ENCODE measurements at places on chromosomes 4 and X.

DNA sequence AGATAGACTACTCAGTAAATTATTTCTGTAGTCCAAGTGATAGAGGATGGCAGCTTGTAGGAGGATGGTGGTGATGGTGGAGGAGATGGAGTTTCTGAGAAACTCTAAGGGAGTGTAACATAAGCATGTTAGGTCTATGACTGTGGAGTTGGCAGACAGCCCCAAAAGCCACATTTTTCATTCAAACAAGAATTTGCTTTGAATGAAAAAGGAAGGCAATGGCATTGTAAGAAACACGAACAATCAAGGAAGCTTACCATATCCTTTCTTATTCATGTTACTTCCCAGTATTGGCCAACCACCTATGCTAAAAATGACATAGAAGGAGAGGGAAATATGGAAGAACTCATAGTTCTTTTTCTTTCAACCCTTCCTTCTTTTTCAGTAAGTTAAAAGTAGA lies 18.7 kb upstream of the SEC24B start:
- DNase-seq, result no peak

DNA sequence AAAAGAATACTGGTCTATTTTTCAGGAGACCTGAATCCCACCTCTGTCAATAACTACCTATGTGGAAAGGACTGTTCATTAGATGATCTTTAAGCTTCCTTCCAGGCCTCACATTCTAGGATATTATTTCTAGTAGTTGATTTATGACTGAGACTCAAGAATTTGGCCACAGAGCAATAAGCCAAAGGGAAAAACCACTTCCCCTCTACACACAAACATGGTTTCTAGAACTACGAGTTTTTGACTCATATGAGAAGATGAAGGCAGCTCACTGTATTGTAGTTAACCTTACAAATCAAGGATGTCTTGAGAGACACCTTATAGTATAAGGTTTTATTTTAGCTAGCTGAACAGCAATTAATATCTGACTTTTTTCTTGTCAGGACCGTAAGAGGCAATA lies 36.9 kb upstream of the GDPD2 start:
- DNase-seq, result no peak

DNA sequence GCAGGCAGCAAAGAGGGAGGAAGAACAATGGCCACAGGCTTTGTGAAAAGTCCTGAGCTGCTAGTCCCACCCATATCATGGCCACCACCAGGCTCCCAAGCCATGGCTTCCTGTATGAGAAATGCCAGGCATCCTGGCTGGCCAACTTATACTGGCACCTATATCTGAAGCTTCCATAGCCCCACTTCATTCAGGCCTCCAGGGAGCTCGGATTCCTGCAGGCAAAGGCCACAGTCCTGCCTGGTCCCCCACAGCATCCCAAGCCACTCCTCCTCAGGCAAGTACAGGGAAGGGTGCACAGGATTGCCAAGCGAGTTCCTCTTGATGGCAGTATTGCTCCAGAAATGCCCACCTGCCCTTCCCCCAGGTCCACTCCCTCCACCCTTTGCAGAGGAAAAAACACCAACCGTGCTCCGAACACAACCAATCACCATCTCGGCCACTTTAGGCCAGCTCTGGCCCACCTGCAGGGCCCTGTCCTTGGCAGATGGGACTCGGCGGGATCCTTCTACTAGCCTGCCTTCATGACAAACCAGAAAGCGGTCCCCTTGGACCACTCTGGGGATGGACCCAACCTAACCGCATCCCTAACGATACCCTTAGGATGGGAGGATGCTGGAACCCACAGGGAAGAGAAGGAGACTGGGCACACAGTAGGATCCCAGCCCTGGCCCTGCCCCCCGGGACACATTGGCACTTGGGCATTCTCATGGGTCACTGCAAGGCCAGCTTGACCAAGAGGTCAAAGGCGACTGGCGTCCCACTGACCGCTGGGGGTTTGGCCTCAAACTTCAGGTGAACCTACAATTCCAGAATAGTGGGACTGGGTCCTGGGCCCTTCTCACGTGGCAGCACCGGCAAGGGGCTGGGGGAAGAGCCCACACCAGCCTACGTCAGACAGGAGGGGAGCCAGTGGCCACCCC lies 220.4 kb upstream of the AGTR2 start:
- DNase-seq, result no peak

DNA sequence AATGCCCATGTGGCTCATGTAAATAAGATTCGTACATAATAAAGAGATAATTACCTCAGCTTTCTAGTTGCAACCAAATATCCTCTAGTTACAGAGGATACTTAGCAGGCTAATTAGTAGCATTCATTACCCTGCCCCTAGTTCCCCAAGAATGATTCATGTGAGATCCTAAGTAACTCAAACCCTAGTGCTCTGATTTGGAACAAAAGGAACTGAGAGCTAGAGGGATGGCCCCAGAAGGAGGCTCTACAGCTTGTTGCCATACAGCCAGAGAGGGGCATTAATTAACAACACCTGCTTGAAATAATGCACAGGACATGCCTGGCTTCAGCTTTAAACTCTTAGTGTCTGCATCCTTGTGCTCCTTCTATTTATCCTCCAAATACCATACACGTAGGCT lies 32.6 kb upstream of the CBR4 start:
- DNase-seq, result no peak

DNA sequence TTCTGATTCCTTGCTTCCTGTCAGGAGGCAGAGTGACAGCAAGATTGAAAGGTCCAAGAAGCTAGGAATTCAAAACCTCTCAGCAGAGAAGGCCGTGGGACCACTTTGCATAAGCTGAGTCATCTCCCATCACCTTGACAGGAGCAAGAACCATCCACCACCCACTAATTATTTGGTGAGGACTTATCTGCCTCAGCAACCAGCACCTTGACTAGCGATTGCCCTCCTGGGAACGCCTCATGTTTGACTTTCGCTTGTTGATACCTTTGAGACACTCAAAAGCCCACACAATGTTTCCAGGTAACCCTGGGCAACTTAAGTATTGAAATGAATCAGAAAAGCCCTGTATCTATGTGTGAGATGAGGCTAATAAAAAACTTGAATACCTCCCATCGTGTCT lies 233.5 kb upstream of the GYPA start:
- DNase-seq, result no peak

DNA sequence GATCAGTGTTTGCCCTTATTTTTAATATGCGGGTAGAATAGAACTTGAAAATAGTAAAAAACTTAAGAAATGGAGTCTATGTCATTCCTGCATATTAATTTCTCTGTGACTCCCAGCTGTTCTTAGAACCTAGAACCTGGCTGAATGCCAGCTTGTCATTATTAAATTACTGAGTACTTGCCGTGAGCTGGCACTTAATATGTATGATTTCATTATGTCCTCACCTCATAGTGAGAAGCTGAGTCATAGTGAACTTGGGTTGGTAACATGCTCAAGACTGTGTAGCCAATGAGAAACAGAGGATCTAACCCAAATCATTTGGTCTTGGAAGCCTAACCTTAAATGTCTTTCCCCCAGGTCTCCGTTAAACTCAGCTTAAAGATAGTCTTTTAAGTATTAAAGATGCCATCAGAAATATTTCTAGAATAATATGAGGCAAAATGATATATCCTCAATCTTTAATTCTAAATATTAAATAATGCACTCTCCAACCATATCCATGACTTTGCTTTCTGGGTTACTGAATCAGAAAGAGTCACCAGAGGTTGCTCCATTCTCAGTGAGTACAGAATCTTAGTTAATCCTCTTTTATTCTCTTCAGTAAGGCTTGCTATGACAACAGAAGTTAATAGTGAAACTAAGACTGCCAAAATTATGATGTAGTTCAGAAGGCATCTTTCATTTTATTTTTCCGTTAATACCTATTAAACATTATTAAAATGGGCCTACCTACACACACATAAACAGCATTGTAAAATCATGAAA lies 58.6 kb upstream of the TLL1 start:
- DNase-seq, result no peak

DNA sequence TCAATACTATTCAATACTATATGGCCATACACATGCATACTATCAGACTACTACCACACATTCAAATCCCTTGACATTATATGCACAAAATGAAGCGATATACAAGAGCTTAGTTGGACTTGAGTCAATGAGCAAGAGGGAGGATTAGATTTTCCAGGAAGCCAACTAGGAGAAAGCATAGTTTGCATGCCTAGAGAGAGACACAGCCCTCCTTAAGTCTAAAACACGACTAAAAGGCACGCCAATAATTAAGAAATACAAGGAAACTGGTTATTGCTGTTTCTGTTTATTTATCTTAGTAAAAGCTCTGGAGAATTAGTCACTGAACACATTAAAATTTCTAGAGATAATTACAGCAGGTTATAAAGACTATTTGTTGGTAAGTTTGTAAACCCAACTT lies 21.8 kb downstream of the MBNL3 start:
- DNase-seq, result no peak

DNA sequence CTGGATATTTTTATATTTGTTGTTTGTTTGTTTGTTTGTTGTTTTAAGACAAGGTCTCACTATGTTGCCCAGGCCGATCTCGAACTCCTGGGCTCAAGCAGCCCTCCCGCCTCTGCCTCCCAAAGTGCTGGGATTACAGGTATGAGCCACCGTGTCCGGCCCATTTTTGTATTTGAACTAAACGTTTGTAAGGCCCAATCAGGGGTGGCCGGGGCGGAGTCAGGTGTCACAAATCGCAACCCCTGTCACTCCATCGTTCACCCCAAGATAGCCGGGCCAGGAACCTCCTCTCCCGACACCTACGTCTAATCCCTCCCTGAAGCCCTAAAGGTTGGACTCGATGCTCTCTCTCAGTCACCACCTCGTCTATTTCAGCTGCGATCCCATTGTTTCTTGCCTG lies 722 bp upstream of the EFHC2 start:
- peak; percentile 33 for DNase-seq

- no peak for DNase-seq
These were observed 17.7 kb upstream of the STIM2 start for GRCh38 chr4:26842911-26843310.

- no peak for DNase-seq
These were observed 11.9 kb downstream of the PSAPL1 start for GRCh38 chr4:7422898-7423180.

- DNase-seq, result no peak
These were observed 3.0 kb downstream of the PDLIM3 start for GRCh38 chr4:185532293-185532692.

DNA sequence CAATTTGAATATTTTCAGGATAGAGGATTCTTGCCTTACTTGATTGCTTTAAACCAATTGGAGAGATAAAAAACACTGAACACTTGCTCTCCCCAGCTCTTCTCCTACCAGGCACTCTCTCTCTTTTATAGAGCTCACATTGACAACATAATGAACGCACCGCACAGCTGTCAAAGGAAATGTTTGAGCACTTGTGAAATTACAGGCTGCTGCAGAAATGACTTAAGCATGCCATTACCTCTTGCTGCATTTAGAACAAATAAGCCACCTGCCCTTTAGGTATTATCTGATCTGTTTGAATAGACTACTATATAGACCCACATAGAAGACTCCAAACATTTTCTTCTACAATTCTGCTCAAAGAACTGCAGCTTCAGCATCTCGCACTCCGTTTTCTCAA lies 227.7 kb downstream of the C4orf33 start:
- no peak for DNase-seq

GRCh38 chr4:99077177-99077576 lies 11.4 kb downstream of the ADH5 start:
- DNase-seq, result no peak

DNA sequence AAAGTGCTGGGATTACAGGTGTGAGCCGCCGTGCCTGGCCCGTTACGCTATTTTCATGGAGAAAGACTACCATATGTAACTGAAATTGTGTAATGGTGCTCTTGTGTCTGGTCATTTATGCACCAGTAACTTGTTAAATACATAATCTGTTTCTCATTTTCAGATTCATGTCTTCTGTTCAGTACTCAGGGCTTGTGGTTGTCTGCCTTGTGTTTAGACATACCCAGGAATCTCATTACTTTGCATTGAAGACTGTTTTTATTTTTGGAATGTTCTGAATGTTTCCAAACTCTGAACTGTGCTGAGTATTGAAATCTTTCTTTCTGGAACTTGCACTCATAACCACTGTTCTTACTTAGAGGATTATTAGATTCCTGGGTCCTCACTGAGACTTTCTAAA lies 52.8 kb downstream of the PDLIM5 start:
- DNase-seq, result no peak

DNA sequence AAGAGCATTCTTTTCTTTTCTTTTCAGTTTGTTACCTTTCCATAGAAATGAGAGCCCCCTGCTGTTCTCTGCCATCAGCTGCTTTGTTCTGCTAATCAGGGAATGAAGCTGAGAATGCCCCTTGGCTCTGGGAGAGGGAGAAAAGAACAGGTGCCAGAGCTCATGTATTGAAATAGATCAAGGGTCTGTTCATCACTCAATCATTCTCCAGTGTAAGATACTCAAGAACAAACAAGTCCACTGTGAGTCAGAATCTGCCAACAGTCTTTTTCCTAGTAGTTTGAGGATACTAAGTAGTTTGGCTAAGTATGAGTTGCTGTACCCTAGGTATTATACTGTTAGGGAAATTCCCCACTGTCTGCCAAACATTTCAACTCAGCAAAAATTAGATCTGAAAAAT lies 144.3 kb downstream of the RTL3 start:
- DNase-seq, result no peak

- no peak for DNase-seq
These were observed 120.4 kb downstream of the CT47B1 start for GRCh38 chrX:120755066-120755846.

GRCh38 chrX:16082470-16083085 lies 40.8 kb upstream of the GRPR start:
- DNase-seq, result no peak

- no peak for DNase-seq
These were observed 113.7 kb downstream of the BMP15 start for GRCh38 chrX:51024106-51024696.

DNA sequence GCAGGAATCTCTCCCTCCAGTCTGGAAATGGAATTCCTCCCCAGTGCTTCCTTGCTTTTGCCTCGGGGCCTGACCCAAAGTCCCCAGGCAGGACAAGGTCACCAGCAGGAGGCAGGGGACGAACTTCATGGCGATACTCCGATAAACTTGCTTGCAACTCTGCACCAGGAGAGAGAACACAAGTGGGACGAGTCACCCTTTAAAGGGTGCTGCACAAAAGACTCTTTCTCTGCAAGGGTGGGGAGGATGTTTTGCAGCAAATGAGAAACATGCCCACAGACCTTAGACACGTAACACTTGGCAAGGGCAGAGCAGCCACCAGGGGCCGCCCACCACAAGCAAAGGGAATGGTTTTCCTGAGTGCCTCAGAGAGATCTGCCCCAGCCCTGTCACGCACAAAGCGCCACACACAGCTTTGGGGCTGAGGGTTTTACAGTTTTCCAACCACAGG lies at the start of gene FGFBP2:
FGFBP2 (minus strand) TSS at position 175 of the 451 bp plus-strand sequence; CDS start at position 129, 46 bp downstream.
- DNase-seq, result peak; percentile 40

- no peak for DNase-seq
These were observed 1865.3 kb upstream of the AGA start for GRCh38 chr4:179307297-179308136.

- no peak for DNase-seq
These were observed 258.2 kb downstream of the PPP1R2C start for GRCh38 chrX:42519666-42520231.

GRCh38 chrX:115232933-115233496 lies 881 bp downstream of the LRCH2 start:
- no peak for DNase-seq

DNA sequence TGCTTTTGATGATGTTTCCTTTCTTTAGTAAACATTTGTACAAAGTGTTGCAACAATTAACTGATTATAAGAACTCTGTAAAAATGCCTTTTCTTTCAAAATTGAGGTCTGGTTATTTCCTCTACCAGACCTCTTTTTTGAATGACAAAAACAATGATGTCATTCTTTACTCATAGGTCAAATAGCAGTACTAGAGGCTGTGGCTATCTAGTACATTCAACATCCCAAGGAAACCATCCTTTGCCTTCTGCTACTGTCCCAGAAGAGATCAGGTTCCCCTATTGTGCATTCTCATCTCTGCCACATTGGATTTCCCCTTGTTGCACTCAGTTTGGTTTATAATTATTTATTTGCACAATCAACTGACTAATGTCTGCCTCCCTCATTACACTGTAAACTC lies 19.1 kb upstream of the MAD2L1 start:
- DNase-seq, result no peak

All from activated T-helper 1 cell treated with anti-CD3 and anti-CD28 coated beads, Interleukin-12 subunit alpha, Interleukin-12 subunit beta, Interleukin-2, Interleukin-4 antibody, amounts not matched to agents 30 ng/mL and 10 ng/mL and 1 ng/mL, durations not matched to agents 14 hours and 24 hours and 36 hours (primary cell).